ENCODE measurements at places on chromosomes 1 and 21. TPM values are rescaled to one million over a fixed set of nuclear protein-coding genes. Genes with fewer than 3 reads are reported as not detected.

The LRRC53 gene
- total RNA-seq, result not detected

The FAM177B gene
- total RNA-seq, result 0.64 TPM

The PRR9 gene
- total RNA-seq, result not detected

The KISS1 gene
- total RNA-seq, result not detected

The KIAA1614 gene
- 0.36 TPM for total RNA-seq

The INTS3 gene
- total RNA-seq, result 22.5 TPM

The RGS8 gene
- not detected for total RNA-seq
